ENCODE measurements at places on chromosomes 3 and 15.
A peak's percentile ranks its signal among the peaks of the same experiment; 100 is the strongest.

DNA sequence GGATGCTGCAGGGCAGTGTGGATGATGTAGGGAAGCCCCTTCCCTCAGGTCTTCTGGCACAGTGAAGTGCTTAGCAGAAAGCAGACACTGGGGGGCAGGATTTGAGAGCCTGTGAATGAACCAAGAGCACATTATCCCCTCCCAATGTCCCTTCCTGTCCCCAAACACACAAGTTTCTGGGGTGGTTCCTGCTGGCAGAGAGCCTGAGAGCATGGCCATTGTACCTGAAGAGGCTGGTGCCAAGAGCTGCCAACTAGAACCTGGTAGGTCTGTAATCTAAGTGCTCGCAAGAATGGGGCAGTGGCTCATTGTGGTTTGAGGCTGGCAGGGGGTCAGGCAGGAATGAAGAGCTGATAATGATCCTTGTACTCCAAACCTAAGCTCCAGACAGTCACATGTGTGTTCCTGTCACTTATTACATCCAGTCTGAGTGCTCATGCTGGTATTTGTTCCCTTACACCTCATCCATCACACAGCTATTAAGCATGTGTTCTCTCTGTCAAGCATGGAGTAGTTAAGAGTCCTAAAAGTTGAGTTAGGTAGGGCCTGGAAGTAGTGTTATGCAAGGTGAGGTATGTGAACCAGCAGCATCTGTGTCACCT lies 6.7 kb upstream of the CCR1 start:
- DNase-seq, result no peak

GRCh38 chr3:9193633-9194195 lies 55.7 kb downstream of the SRGAP3 start:
- DNase-seq, result no peak

DNA sequence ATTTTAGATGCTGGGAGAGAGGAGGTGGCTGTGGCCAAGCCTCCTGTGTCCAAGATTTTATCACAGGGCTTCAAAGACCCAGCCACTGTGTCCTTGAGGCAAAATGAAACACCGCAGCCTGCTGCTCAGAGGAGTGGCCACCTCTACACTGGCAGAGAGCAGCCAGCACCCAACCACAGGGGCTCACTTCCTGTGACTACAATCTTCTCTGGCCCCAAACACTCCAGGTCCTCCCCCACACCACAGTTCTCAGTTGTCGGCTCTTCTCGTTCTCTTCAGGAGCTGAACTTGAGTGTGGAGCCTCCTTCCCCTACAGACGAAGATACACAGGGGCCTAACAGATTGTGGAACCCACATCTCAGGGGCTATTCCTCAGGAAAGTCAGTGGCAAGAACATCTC lies 45.6 kb downstream of the CDAN1 start:
- no peak for DNase-seq

- DNase-seq, result no peak
Observed at GRCh38 chr15:58426501-58426900, 5.3 kb upstream of the LIPC start.

- no peak for DNase-seq
Observed at GRCh38 chr3:4409415-4409814, 57.7 kb downstream of the SUMF1 start.

GRCh38 chr3:195213639-195214315 lies 57.2 kb downstream of the XXYLT1 start:
- DNase-seq, result no peak

- DNase-seq, result no peak
Observed at GRCh38 chr3:185658943-185659342, 72.8 kb downstream of the SENP2 start.

DNA sequence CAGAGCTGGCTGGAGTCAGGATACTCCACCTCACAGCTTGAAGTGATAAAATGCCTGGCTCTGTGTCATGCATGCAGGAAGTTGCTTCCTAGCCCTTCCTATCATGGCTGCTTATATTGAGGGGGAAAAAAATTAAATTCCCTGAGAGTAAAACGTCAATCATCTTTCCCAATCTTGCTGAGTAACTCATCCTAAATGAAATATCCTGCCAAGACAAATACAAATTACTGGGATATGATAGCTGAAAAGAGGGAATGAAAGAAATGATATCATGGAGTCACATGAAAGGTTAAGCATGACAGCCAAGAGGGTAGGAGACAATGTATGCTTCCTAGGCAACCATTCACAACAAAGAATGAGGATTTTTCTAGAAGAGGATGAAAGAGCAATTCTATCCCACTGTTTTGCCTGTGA lies 110.6 kb downstream of the ABI3BP start:
- no peak for DNase-seq

GRCh38 chr3:172700936-172701455 lies 9.9 kb downstream of the NCEH1 start:
- no peak for DNase-seq

DNA sequence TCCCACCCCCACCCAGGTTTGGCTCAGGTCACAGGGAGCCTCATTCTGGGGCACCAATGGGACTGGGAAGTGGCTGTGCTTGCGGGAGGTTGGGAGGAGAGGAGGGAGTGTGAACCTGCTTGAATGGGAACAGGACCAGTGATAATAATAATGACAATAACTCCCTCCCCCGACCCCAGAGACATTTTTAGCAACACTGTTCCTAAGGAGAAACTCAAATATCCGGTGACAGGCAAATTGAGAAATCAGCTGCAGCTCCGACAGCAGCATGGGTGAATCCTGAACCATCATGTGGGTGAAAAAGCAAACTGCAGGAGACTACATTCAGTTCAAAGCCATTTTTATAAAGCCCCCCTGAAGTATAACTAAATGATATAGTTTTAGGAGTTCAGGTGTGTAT lies 11.6 kb upstream of the RPL29 start:
- no peak for DNase-seq

GRCh38 chr3:61182662-61183061 lies 68.6 kb downstream of the FHIT start:
- DNase-seq, result no peak

DNA sequence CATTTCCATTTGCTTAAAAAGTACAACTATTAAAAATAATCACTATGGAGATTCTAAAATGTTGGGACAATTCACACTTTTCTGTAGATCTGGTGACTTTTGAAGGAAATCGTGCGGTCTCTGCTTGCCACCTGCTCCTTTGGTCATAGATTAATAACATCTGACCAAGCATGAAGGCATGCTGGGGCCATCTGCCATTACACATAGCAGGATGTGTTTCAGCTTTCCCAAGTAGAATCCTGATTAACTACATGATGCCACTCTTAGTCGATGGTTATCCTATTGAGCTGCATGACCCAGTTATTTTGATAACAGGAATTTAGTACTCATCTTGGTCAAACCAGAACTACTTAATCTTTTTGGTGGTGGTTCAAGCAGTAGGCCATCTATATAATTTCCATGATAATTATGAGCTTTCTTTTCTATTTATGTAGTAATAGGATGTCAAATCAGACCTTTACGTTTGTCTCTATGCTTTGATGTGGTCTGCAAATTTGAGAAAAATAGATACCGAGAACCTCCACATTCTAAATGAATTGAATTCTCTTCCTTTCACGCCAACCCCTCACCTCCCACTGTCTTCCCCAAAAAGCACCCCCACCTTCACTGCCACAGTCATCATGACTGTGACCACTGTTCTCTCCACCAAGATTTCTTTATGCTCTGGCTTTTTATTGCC lies 158.1 kb downstream of the DIPK2A start:
- no peak for DNase-seq

GRCh38 chr15:94547711-94548110 lies 316.4 kb downstream of the MCTP2 start:
- DNase-seq, result no peak

- DNase-seq, result no peak
Observed at GRCh38 chr15:81728726-81729125, 317.1 kb downstream of the MEX3B start.

GRCh38 chr3:194570235-194570634 lies 63.0 kb downstream of the TMEM44 start:
- no peak for DNase-seq

- no peak for DNase-seq
Observed at GRCh38 chr15:72280751-72281150, 8.4 kb upstream of the PARP6 start.

GRCh38 chr3:58323529-58324390 lies 8.9 kb upstream of the PXK start:
- DNase-seq, result no peak

- DNase-seq, result peak; percentile 63
Observed at GRCh38 chr15:82298520-82298919, 35.9 kb downstream of the SAXO2 start.

DNA sequence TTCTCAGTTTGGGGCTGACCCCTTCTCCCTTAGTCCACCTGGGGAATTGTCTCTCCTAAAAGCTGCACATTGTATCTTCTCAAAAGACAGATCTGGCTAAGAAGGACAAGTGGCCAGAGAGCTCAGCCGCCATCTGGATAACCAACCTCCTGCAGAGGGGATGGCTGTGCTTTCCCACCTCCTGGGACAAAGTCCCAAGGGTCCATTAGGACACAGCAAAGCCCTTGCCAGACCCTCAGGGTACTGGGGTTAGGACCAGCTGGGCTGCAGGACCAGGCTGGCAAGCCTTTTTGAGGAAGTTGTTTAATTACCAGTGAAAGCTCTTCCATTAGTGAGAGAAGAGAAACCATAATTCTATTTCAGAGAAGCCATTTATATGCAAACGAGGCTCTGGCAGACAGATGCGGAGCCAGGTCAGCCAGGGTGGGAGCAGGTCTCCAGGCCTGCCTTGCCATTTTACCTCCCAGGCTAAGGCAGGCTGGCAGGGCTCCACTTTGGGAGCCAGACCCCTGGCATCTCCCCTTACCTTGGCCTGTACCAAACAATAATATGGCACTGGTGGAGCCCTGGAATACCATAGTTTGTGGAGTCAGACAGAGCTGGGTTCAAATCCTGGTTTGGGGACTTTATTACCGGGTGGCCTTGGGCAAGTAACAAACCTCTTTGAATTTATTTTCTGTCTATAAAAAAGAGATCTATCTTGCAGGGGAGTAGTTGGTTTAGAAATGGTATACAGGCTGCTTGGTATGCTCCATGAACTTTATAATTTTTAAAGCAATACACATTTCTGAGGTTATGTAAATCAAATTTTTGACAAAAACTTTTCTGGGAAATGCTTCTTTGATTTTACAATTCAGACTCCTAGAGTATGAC lies 17.9 kb downstream of the SHF start:
- no peak for DNase-seq

DNA sequence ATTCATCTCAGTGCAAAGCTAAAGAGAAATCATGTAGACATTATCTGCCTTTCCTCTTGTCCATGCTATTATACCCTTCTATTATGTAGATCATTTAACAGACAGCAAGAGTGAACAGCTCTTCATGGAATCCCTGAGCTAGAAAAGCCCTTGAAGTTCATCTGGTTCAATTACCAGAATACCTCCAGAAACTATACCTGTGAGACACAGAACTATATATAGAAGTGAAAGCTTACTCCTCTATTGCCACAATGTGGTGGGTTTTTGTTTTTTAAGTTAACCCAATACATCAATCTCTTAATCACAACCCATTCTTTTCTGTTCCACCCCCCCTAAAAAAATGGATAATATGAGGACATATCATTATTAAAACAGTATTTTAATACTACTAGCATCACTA lies 347.7 kb downstream of the PLCL2 start:
- no peak for DNase-seq

DNA sequence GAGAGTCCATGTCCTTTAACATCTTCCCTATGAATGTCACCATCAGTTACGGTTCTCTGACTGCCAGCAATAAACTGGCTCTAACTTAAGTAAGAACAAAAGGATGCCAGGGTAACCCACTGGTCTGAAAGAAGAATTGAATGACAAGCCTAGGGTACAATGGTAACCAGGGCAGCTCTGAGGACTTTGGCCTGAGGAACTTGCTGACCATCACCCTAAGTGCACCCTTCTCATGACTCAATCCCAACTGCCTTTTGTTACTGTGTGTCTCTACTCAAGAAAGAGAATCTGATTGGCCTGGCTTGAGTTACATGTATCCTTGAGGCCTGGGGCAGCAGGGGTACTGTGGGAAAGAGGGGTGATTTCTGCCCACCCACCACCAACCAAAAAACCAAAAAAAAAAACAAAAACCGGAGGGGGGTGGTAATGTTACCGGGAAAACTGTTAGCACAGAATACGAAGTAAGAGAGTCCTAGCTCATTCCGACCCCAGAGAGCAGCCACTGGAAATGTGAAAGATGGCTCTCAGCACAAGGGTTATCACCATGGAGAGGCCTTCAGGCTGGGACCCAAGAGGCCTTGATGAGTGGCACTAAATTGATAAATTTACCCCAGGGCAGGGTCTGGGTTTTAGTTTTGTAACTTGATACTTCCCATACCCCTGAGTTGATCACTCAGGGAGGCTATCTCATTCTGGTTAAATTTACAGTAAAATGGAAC lies 9.3 kb upstream of the SLC28A1 start:
- no peak for DNase-seq

DNA sequence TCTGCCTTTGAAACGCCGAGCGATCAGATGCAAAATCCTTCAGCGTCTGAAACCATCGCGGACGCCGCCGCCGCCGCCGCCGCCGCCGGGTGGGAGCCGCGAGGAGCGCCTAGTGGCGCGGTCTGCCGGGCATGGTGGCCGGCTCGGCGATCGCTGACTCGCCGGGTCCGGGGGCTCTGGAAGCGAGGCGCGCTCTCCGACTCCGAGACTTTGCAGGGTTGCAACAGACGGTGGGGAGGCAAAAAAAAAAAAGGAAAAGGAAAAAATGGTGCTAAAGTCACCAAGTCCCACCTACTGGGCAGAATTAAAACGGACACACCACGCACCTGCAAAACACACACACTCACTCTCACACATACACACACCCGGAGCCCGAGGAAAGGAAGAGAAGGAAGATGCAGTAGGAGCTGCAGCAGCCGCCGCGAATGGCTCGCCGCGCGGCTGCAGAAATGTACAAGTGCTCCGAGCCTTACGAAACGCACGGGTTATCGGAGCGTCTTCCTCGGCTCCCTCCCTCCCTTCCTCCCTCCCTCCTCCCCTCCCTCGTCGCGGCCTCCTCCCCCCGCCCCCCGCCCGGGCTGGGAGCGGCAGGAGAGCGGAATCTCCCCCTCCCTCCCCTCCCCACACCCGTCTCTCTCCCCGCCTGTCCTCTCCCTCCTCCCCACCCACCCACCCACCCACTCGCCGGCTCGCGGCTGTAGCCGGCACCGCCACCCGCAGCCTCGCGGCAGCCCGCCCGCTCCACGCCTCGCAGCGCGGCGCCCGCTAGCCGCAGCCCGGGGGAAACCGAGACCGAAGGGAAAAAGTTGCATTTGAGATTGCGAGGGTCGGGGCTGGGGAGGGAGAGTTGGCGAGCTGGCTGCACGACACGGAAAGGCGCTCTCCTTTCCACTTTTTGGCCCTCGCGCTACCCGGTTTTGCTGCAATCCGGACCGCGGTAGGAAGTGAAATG lies at the start of gene NTRK3:
NTRK3 (minus strand) TSS at position 461 of the 952 bp plus-strand sequence. CDS start 586 bp downstream, outside the sequence.
- DNase-seq, result no peak

DNA sequence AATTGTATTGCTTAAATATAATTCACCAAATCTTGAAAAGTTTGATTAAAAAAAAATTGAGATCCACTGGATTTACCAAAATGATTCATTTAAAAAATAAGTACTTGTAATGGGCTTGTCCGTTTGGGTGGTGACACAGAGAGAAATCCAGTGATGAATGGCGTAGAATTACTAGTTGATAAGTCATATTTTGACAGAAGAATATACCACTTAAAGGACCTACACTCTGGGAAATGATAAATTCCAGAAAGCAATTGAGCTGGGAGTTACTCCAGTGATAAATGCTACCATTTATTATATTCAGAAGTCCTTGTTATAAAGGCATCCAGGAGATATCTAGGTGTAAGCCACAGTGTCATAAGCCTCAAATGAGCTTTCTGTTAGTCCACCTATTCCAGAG lies 141.8 kb upstream of the CFAP20DC start:
- DNase-seq, result no peak

GRCh38 chr15:101329867-101330380 lies 34.9 kb upstream of the SNRPA1 start:
- no peak for DNase-seq
